Stimulated activated CD8-positive, alpha-beta memory T cell treated with anti-CD3 and anti-CD28 coated beads, Interleukin-15, amount 100 ng/mL, for 4 hours (primary cell): ENCODE measurements at places on chromosomes 2 and 18.

- no peak for DNase-seq
Measured at GRCh38 chr2:186304064-186304463, 182.0 kb upstream of the ZC3H15 start.

DNA sequence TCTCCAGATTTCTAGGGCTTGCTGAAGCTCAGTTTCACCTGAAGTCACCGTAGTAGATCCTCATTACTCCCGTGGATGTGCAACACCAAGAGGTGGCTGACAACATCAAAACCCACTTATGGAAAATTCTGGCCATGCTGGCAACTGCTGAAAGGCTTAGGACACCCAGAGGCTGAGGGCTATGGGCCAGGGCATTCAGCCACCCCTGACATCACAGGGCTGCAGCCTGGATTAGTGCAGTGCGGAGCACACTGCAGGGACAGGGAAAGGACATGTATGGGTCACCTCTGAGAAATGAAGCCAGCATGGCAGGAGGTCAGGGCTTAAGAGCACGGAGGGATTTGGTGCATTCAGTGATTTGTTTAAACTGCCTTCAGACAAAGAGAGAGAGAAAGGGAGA is 300.6 kb downstream of the TDRD15 start:
- no peak for DNase-seq

- DNase-seq = no peak
Measured at GRCh38 chr2:224033601-224034000, 5.5 kb downstream of the SERPINE2 start.

GRCh38 chr2:181807526-181807925 is 84.0 kb upstream of the ITPRID2 start:
- no peak for DNase-seq

DNA sequence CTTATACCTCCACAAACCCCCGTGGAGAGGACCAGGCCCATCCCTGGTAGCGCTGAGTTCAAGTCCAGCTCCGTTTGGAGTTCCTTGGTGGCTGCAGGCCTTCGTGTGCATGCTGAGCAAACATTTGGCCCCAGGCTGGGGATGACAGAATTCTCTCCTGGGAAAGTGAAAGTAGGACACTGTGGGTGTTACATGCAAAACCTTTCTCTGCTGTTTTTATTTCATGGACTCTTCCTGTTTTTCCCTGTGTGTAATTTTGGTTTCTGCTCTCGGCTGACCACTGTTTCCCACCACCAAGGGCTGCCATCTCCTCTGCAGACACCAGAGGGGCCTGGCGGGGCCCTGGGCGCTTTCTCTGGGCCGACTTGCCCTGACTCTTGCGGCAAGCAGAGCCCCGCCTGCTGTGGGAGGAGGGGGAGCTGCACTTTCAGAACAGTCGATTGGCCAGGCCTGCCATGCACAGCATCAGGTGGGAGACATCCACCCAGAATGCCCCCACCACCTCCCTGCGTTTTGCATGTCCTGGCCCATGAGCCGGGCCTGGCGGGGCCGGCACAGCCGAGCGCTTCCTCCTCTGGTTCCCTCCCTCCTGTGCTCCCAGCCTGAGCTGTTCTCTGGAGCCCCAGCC is 102.4 kb downstream of the CABLES1 start:
- DNase-seq = no peak

- no peak for DNase-seq
Measured at GRCh38 chr18:73778032-73778359, 369.6 kb downstream of the FBXO15 start.

DNA sequence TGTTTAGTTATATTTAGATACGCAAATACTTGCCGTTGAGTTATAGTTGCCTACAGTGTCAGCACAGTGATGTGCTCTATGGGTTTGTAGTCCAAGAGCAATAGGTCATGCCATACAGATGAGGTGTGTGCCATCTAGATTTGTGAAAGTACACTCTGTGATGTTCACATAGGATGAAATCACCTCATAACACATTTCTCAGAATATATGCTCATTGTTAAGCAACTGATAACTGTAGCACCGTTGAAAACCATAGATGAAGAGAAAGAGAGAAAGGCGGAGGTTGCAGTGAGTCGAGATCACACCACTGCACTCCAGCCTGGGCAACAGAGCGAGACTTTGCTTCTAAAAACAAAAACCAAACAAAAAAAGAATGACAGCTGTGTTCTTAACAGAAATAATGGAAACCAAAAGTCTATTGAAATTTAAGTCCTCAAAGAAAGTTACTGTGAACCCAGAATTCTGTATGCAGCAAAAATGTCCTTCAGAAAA is 9.5 kb downstream of the DGKD start:
- DNase-seq = no peak

DNA sequence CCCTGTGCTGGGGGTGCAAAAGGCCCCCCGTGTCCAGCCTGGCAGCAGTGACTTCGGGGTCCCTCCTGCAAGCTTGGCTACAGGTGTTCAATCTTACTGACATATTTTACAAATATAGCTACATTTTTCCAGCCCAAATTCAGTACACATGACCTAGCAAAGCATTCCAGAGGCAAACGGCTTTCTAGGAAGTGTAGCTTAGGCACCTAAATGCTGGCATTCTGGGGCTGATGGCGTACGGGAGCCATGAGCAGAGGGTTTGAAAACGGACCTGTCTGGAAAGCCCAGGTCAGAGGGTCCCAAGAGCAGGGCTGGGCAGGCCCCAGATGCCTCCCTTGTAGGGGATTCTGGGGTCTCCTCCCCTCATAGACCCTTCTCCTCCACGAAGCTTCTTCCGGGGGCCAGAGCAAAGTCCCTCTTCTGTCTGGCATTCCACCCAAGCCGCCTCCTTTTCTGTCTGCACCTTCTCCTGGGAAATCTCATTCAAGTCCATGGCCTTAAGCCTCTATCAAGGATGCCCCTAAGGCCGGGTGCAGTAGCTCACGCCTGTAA is 63.3 kb upstream of the ASAP2 start:
- no peak for DNase-seq

DNA sequence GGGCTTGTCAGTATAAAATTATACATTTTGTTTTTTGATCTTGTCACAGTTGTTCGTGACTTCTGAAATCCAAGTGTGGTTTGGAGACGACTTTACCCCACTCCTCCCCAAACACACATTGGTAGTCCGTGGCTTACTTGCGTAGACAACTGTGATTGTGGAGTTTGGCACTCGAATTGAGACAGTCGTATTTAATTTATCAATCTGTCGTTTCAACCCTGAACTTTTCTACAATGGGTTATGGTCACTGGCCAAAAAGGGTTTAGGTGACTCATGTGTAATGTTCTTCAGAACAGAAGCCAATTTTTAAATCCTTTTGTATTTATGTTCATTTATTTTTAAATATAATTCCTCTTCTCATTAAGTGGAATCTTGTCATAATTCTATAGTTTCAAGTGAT is 129.9 kb downstream of the SPTBN1 start:
- DNase-seq = no peak

DNA sequence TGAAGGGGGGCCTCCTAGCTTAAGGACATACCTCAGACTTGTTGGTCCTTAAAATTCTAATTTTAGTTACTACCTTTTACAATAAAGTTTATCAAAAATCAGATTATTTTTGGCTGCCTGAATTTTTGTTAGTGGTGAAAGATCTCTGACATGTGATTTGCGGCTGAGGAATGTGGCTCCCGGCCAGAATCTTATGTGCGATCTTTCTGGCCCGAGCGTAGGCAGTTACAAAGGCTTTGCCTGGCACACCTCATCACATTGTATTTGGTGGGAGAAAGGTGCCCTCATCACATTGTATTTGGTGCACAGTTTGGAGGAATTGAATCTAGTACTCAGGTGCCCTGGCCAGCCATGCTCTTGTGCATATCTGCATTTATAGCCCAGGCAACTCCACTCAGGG is 289.1 kb downstream of the GULP1 start:
- no peak for DNase-seq

DNA sequence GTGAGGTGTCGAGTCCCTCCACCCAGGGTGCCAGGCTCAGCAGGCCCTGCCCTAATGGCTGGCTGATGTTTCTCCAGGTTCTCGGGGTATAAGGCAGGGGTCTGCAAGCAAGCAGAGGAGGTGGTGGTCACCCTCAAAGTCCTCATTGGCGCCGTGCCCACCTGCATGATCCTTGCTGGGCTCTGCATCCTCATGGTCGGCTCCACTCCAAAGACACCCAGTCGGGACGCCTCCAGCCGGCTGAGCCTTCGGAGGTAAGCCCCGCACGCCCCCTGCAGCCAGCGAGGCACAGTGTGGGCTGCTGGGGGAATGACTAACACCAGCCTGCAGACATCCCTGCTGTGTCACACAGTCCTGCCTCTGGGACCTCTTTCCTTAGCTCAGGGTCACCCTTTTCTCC is 14.1 kb downstream of the MFSD2B start:
- DNase-seq = no peak

DNA sequence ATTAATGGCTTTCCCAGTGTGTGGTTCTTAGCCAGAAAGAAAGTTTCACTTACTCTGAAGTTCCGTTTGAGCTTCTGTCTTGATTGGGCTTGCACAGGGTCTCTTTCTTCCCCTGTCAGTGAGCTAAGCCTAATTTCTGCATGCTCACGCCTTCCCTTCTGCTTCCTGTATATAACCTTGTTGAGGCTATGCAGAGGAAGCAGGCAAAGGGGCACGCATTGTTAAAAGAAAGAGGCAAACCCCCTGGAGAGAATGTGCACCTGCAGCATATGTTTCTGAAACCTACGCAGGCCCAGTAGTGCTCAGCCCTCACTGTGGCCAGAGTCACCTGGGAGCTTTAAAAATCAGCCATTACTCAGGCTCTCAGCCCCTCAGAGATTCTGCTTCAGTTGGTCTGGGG is 14.5 kb upstream of the PLA2R1 start:
- no peak for DNase-seq
